ENCODE measurements at places on chromosomes 6 and 20.
A peak's percentile ranks its signal among the peaks of the same experiment; 100 is the strongest.

- DNase-seq = no peak
Observed at GRCh38 chr6:88983532-88983931, 20.1 kb upstream of the RNGTT start.

GRCh38 chr6:106315765-106316374, 9.7 kb downstream of the ATG5 start:
- DNase-seq = no peak

GRCh38 chr6:137519629-137520176, 25.5 kb upstream of the OLIG3 start:
- DNase-seq = no peak

GRCh38 chr6:75221116-75221515, 15.3 kb upstream of the COL12A1 start:
- DNase-seq = no peak

DNA sequence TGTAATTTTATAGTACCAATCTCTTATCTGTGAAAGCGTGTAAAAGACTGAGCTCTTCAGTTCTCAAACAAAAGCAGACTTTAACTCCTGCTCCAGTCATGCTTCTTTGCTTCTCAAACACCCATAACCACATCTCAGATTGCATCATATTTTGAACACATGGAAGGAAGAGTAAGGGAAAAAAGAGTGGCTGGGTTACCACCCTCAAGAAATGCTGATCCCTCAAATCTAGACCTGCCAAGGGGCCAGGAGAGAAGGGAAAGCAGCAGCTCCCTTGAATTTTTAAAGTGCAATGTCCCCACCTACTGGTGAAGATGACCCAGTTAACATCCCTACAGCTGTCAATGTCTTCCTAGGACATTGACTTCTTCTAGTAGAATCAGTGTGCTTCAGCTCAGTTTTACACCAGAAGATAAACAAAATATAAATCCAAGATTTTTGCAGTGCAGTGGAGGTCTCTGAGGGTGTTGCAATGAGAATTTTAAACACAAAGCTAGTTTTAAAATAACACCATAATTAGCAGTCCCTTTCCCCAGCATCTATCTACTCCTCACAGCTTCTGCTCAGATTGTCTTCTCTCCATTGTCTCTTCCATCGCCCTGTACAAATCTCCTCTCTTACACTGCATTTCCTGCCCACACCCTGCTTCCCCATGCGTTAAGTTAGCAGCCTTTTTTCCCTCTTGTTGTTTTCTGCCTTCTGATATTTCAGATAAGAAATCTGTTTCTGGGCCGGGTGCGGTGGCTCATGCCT, 22.6 kb upstream of the HLA-DQB2 start:
- DNase-seq = peak; percentile 5

DNA sequence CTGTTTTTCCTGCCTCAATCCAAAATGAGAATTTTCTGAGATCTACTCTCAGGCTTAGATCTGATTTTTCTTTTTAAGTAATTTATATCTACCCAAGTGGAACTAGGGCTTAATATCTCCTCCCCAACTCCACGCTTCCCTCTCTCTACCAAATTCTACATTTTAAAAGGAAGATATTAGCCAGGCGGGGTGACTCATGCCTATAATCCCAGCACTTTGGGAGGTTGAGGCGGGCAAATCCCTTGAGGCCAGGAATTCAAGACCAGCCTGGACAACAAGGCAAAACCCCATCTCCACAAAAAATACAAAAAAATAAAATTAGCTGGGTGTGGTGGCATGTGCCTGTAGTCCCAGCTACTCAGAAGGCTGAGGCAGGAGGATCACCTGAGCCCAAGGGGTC, 61.0 kb downstream of the MTFR2 start:
- DNase-seq = no peak

DNA sequence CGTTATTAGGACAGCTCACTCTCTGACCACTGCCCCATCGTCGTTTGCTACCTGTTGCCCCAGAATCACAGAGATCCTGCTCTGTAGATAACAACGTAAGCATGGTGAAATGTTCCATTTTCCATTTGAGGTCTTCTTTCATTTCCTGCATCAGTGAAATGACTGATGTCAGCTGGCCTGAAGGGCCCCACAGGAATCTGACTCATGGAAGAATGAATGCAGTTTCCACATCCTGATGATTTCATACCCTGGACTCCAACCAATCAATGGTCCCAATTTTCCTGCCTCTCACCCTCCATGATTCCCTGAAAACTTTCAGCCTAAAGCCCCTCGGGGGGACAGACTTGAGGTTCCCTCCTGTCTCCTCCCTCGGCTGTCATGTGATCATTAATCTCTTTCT, 394.4 kb upstream of the CDH4 start:
- DNase-seq = no peak

DNA sequence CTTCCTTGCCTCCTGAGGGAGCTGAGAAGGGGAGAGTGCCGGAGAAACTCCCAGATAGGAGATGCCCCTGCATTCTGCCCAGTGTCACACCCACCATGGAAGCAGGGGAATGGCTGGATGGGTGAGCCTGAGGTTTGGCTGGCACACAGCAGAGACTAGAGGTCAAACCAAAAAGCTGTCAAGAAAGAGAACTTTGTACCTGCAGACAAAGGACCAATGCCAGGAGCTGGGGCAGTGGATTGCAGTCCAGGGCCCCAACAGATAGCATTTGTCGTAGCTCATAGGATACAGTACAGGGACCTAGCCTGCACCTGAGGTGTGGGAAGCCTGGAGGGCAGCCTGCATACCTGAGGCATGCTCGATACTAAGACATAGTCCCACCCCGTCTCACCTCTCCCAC, 106.1 kb upstream of the GLP1R start:
- DNase-seq = no peak

- DNase-seq = no peak
Observed at GRCh38 chr6:162154001-162154400, 573.6 kb downstream of the PRKN start.

DNA sequence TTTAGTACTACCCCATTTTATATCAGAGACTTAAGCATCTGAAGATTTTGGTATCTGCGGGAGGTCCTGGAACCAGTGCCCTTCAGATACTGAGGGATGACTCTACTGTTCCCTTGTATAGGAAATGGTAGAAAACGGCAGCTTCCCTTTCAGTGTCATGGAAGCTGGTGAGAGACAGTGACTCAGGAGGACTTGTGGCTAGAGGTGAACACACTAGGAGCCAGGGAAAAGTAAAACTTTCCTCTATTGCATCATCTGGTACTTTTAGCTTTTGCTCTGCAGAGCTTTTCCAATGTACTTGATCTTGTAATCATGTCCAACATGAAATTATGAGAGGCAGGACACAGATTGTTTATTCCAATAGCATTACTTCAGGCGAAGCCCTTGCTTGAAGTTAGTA, 45.0 kb downstream of the RNF144B start:
- no peak for DNase-seq

DNA sequence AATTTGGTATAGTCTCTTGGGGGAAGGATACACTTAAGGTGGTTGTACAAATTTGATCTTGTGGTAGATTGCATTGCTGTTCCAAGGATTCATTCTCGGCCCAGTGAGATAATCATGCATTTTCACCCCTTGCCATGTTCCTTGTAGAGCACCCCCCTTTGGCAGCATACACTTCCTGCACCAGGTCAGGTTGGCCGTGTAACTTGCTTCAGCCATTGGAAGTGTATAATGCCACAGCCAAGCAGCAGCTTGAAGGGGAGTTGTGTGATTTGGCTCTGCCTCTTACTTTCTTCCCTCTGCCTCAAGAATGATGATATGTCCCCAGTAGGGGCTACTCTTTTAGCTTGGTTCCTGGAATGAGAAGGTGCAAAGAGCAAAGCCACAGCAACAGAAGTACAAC, 21.9 kb downstream of the CCN2 start:
- DNase-seq = no peak

DNA sequence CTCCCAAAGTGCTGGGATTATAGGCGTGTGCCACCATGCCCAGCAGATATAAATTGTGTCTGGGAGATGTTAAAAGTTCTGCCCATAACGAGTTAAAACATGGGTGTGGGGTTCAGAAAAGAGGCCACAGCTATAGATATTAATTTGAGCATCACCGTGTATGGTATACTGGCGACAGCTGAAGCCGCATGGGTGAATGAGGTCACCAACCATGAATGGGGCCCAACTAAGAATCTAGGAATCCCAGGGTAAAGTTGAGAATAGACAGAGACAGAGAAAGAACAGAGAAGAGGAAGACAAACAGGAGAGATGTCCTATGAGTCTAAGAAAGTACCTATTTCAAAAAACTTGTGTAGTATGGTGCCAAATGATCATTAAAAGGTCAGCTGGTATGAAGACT, 50.9 kb downstream of the ILRUN start:
- DNase-seq = no peak

GRCh38 chr6:101451981-101452380, 58.5 kb downstream of the GRIK2 start:
- no peak for DNase-seq

DNA sequence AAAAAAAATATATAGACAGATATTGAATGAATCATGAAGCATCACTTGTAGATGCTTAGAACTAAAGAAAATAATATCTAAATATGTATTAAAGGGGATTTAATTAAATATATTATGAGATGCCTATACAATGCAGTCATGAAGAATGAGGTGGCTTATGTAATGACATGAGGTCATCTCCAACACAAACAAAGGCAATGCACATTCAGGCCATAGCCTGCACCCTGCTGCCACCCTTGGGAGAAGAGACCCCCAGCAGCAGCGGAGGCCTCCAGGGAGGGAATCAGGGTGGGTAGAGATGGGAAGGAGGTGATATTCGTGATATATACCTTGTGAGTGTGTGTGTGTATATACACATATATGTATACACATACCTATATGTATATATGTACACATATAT, 26.4 kb upstream of the SSTR4 start:
- DNase-seq = no peak

GRCh38 chr6:24933868-24934401, 1.8 kb downstream of the RIPOR2 start:
- DNase-seq = no peak

- no peak for DNase-seq
Observed at GRCh38 chr6:1029141-1029540, 282.8 kb upstream of the FOXQ1 start.

DNA sequence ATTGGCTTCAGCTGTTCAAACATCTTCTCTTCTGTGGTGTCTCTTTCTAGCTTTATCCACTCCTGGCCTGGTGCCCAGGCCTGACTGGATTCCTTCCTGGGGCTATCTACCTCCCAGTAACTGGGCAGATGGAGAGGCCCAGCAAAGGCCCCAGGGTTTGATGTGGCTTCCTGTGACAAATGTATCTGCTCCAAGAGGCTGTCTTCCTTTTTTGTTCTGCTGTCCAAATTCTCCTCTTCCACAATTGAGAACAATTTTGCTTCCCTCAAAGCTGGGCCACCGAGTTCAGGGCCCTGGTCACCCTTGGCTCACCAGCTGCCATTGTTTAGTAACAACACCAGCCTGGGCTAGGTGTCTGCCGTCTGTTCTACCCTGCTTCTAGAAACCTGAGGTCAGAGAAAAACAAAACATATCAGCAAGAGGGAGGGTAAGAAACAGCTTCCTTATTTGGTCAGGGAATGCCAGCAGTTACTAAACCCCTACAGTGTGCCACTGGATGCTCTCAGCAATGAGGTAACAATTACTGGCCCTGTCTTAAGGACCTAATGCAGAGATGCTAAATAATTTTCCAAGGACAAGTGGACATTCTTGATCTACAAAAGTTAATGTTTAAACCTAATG, 3.9 kb downstream of the ZFP57 start:
- DNase-seq = no peak

DNA sequence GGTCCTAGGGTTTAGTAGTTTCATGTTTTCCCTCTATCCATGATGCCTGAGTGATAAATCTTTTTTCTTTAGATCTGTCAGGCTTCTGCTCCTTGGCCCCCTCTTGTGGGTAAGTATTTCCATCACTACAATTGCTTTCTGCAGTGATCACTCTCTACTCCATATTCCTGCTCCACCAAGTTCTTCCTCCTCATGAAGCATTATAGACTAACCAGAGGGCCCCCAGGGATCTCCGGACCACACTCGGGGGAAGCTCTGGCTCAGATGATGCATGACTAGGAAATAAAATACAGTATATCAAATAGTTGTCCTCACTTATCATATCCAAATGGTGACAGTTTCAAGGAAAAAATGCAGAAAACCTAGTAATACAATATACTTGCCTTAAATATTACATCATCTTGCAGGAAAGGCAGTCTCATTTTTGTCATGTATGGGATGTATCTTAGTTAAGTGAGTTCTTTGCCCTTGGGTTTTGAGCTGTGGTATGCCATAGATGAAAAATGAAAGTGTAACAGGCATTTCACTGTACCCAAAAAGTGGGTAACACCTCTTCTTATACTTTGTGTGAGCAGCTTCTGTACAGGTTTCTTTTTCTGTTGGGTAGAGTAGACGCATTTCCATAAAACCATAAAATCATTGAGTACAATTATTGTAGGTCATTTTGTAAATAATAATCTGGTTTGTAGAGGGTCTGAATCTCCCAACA, 200.9 kb upstream of the EYA4 start:
- DNase-seq = no peak

- no peak for DNase-seq
Observed at GRCh38 chr6:126607289-126607688, 267.4 kb downstream of the CENPW start.

- DNase-seq = no peak
Observed at GRCh38 chr6:106572875-106573585, 56.3 kb downstream of the RTN4IP1 start.

- no peak for DNase-seq
Observed at GRCh38 chr6:6315660-6316059, 4.8 kb downstream of the F13A1 start.

DNA sequence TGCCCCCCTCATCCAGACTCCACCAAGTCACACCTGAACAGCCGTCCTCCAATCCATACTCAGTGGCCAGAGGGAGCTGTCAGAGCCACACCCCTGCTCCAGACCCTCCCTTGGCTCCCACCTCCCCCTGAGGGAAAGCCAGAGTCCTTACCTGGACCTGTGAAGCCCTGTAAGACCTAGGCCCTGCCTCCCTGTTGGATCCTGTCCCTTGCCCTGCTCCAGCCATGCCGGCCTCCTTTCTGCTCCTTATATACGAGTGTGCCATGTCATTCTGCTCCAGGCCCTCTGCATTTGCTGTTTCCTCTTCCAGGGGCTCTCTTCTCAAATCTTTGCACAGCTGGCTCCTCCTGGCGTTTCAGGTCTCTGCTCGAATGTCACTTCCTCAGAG, 100.3 kb upstream of the MYL9 start:
- no peak for DNase-seq

DNA sequence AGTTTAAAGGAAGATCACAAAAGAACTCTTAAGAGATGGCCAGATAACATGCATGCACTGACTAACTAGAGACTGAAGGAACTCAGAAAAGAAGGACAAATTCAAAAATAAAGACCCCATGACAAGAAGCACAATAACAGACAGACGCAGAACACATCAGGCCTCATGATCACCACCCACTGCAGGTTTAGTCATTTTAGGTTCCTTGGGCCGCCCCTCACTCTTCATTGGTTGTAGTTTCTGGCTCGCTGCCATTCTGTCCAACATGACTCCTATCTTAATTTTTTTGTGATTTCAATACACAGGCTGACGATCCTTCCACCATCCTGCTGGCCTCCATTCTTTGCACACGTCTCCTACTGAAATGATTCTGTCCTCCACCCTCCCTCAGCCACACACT, 21.6 kb downstream of the STX7 start:
- DNase-seq = no peak
